Central memory CD4-positive, alpha-beta T cell (primary cell): ENCODE measurements at places on chromosomes 1 and 21.

GRCh38 chr1:178282949-178283367, 189.1 kb downstream of the RASAL2 start:
- DNase-seq = no peak

GRCh38 chr1:183473217-183473536, 878 bp downstream of the SMG7 start:
- DNase-seq = no peak

DNA sequence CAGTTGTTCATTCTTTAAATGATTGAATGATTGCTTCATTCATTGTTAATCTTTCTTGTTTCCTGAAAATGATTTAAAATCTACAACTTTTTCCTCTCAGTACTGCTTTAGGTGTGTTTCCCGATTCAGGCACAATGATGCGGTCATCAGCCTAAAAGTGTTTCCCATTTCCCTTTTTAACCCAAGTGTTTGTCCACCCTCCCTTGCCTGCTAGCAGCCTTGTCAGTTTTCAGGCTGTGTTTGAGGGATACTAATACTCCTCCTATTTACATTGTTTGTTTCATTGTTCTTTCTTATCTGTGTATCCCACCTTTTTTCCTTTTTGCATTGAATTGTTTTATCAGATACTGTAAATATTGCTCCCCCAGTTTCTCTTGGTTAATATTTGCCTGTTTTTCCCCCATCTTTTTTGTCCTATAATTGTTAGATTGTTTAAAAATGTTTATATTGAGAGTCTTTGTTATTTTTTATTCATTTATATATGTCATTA, 131.1 kb downstream of the KIAA0319L start:
- no peak for DNase-seq

- DNase-seq = no peak
Observed at GRCh38 chr1:91952187-91952586, 3.0 kb downstream of the BRDT start.

GRCh38 chr1:194734970-194735369, 1548.6 kb upstream of the B3GALT2 start:
- DNase-seq = no peak

- DNase-seq = no peak
Observed at GRCh38 chr1:17857996-17858395, 102.9 kb downstream of the ACTL8 start.
